CD4-positive, alpha-beta T cell treated with Interleukin-12 subunit alpha and Interleukin-12 subunit beta, for 1 hour (primary cell): ENCODE measurements at places on chromosomes 6 and 20.

DNA sequence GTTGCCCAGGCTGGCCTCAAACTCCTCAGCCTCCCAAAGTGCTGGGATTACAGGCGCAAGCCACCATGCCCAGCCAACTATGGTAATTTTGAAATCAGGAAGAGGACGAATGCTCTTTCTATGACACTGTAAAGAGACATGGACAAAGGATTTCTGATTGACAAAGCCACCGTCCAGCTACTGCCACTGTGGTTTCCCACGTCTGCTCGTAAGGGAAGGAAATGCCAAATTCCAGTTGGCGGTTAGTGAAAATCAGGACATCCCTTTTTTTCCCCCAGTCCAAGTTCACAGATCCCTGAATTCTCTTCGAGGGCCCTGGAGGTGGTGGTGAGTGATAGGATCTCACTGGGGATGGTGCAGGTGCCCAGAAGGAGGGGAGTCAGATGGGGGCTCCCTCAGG, 31.2 kb downstream of the SNAI1 start:
- DNase-seq, result no peak

- no peak for DNase-seq
Observed at GRCh38 chr6:21741221-21742109, 147.9 kb downstream of the SOX4 start.

DNA sequence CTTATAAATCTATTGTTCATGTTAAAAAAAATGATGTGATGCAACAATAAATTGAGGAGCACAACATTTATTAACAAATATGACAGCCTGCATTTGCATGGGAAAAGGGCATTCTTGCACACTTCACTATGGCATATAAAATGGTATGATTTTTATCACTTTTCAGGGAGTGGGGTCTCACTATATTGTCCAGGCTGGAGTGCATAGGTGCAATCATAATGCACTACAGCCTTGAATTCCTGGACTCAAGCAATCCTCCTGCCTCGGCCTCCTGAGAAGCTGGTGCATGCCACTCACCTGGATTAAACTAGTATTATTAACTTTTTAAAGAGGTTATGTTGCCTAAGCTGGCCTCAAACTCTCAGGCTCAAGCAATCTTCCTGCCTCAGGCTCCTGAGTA, 11.4 kb downstream of the NUP43 start:
- no peak for DNase-seq

GRCh38 chr6:1470040-1470439, 80.7 kb downstream of the FOXF2 start:
- no peak for DNase-seq

GRCh38 chr6:111978532-111979149, 75.3 kb upstream of the CCN6 start:
- no peak for DNase-seq

- DNase-seq, result no peak
Observed at GRCh38 chr6:13300643-13301590, 27.4 kb downstream of the TBC1D7 start.

DNA sequence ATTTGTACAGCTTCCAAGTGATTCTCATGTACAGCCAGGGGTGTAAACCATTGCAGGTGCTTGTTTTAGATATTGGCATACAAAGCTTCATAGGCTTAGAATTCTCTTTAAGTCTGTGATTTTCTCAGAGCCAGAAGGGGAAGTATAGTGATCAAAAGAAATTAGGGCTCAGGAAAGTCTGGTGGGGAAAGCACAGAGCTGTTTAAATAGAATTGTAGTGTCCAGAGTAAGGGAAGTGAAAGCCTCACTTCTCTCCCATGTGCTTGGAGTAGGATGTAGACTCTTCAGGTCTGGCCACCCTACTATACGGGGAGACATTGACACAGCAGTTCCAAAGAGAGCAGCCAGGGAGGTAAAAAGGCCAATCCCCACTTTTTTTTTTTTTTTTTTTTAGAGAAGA, 10.4 kb downstream of the GCNT2 start:
- DNase-seq, result no peak

DNA sequence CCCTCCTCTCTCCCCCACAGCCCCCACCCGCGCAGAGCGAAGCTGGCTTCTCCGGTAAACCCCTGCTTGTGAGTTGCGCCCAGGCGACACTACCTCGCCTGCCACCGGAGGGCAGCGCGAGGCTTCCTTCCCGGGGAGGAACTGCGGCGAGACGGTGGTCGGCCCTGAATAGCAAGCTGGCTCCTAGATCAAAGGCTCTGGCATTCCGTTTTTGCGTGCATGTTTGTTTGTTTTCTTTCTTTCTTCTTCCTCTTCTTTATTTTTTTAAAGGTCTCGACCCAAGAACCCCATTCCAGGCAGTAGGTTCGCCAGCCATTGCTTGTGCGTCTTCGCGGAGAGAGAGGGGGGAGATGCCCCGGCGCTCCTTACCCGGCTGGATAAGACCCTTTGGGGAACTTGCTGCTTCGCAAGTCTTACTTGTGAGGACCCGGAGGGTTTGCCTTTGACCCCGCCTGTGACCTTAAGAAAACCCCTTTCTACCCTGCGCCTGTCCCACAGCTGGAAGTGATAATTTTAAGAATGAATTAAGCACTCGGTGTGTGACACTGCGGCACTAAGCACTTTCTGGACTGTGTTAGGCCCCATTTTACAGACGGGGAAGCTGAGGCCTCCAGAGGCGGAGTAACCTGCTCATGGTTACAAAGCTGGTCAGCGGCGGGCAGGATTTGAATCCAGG, 92.7 kb upstream of the SIRPA start:
- peak; percentile 13 for DNase-seq

GRCh38 chr6:15498640-15499039, 164.2 kb downstream of the DTNBP1 start:
- DNase-seq, result no peak

DNA sequence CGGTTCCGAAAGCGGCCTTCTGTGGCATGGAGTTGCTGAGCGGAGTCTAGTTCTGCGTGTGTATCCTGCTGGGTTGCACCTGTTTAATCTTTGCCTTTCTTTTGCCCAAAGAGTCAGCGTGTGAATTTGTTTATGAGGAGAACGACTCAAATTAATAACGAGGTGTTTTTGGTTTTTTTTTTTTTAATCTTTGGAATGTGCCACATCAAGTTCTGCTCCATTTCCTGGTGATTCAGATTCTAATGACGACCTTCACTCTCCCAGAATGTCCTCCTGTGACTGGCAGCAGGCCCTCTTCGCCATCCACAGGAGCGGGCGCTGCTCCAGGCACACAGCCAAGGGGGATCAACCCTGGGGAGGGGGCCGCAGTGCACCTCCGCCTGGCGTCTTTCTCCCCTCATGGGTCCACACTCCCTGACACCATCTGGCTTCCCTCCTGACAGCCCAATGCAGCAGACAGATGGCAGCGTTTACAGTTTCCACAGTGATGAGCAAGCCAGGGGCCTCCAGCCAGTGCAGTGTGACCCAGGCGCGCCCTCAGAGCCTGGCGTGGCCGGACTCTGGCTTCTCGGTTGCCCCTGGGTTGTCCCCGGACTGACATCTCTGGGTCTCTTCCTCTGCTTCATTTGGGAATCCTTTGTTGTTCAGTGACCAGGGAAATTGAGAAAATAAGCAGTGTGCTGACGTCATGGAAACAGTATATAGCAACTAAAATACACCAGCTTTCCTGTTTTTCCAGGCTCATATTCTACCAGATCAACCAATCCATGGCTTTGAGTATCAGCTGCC, 27.5 kb upstream of the AFDN start:
- no peak for DNase-seq

DNA sequence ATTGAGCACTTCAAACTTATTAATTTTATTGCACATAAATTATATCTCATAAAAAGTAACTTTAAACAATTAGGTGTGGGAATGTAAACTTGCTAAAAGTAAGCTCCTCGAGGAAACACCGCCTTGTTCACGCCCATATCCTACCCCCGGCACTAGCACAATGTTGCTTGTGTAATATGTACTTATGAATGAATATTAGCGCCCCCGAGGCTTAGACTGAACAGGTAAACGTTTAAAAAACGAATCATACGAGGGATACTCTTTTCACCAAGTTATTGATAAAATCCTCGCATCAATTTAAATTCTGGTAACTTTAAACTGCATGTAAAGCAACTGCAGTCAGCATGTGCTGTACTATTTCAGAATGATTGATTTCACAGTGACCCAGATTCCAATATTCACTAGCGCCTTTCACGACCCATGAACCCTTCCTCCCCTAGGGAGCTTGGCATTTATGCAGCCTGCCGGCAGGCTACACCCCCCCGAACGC, 637 bp downstream of the TFB1M start:
- peak; percentile 27 for DNase-seq

- DNase-seq, result no peak
Observed at GRCh38 chr6:170572704-170573466, 11.6 kb downstream of the PDCD2 start.

- no peak for DNase-seq
Observed at GRCh38 chr6:92132457-92132856, 1286.9 kb downstream of the EPHA7 start.

DNA sequence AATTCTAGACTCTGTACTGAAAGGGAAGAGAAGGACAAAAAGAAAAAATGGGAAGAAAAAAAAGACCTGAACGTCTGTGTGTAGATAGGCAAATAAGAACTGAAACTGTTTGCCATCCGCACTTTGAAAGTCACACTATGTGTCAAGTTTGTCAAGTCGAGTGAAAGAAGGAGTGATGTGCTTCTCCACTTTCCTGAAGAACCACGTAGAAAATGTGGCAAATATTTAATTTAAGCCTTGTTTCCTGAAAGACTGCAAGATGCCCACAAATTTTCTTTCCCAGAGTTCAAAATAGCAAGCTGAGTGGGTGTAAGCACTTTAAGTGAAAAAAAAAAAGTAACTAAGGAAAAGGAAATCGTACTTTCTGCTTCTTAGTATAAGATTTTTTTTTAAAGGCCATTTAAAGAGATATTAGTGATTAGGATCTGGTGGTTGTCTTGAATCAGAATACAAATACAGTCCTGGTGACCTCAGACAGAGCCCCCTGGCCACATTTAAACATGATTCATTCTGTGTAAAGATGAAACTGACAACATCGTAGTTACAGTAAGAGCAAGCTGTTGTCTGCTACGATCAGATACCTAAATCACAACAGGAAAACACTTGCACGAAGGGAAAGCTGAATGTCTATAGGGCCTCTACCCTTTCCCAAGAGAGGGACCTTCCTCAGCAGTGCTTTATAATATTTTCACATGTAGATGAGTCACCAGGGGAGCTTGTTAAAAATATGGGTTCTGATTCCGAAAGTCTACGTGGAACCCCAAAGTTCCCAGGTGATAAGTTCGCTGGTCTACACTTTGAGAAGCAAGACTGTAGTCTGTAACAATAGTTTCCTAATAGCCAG, 102.3 kb downstream of the HIVEP2 start:
- DNase-seq, result peak; percentile 82
